ENCODE measurements at places on chromosomes 2 and 18.
A peak's percentile ranks its signal among the peaks of the same experiment; 100 is the strongest.

DNA sequence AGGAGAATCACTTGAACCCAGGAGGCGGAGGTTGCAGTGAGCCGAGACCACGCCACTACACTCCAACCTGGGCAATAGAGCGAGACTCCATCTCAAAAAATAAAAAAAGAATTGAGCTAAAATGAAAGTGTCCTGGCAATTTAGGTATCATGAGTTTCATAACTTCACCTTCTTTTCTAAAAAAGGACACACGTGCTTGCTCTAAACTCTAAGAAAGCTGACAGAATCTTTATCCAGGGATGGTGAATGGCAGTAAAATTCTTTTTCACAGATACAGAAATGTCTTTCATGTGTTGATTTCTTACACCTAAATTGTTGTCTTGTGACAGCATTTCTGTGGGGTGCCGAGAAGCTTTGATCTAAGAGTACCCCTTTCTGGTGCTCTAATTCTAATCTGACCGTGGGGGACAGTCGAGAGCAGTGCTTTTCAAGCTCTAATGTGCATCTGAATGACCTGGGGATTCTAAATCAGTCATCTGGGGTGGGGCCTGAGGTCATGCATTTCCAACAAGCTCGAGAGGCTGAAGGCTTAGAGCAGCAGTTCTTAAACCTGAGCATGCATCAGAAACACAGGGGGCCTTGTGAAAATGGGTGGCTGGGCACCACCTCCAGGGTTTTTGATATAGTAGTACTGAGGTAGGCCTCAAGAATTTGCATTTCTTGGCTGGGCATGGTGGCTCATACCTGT, 42.1 kb upstream of the REL start:
- DNase-seq, result no peak

- DNase-seq, result no peak
These were observed 127.2 kb upstream of the THSD7B start for GRCh38 chr2:136638193-136638592.

DNA sequence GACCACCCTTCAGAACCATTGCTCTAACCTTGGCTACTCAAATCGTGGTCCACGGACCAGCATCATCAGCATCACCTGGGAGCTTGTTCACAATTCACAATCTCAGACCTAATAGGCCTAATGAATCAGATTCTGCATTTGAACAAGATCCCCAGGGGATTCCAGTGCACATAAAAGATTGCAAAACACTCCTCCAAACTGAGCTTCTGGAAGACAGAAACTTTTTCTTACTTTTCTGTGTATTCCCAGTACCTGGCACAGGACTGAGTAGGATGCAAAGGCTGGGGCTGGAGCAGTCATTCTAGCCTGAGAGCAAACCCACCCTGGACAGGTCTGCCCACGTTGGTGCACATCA, 115.1 kb upstream of the COPS8 start:
- DNase-seq, result no peak

- DNase-seq, result peak; percentile 71
These were observed 206.5 kb downstream of the SETBP1 start for GRCh38 chr18:44887227-44887631.

DNA sequence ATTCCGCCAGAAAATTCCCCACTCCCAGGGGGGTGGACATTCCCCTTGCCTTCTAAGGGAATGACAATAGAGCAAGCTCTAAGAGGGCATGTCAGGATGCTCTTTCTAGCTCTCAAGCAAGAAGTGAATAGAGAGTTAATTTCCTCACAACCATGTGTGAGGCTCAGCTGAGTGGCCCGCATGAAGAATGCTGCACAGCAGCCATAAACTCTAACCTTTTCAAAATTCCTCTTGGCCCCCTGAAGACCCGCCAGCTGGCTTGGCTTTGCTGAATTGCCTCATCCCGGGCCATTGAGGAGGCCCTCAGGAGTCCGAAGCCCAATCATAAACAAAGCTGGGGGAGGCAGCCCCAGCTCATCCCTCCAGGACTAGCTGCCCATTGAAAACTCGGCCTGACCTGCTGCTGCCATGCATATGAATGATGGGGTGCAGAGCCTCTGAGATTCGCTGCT, 38.2 kb downstream of the NRP2 start:
- no peak for DNase-seq

DNA sequence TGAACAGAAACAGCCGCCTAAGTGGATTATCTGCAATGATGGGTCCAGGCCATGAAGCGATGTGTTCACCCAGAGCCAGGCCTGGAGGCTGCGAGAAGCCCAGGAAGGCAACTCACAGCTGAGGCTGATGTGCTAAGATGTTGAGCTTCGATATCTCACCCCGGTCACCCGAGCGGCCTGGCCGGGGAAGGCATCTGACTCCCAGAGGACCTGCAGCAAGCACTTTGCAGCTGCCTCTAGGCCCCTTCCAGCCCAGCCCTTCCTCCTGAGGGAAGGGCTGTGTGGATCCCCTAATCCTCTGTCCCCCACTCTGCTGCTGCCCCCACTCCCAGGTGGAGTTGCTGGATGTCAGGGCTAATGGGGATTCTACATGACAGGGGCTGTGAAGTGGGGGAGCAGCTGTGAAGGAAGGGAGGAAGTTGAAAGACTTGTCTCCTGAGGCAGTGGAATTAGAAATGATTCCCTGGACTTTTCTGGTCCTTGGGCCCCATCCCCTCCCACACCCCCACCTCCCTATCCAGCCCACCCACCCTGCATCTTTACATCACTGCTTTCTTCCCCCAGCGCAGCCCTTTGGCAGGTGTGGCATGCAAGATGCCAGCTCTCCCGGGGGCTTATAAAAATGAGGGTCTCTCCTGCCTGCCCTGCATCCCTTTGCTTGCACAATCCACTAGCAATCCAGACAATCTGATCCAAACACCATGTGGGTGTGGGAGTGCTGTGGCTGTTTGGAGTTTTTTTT, 4.3 kb downstream of the ATP6V1B1 start:
- DNase-seq, result no peak

- DNase-seq, result no peak
These were observed 485.2 kb downstream of the EIPR1 start for GRCh38 chr2:2892378-2892777.

DNA sequence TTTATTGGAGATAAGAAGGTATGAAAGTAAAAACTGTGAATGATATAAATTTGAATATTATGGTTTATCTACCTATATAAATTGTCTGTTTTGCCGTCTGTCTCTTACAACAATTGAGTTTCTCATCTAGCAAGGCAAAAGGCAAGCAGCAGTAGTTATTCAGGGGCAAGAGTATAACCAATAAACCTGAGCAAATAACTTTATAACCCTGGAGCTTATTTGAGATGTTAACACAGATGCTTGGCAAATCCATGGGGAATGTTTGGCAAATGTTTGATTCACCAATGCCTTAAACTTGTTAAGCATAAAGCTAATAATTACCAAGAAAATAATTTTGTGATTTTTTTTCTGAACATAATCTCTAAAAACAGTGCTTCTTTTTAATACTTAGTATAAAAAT, 9.9 kb upstream of the EPHA4 start:
- no peak for DNase-seq

DNA sequence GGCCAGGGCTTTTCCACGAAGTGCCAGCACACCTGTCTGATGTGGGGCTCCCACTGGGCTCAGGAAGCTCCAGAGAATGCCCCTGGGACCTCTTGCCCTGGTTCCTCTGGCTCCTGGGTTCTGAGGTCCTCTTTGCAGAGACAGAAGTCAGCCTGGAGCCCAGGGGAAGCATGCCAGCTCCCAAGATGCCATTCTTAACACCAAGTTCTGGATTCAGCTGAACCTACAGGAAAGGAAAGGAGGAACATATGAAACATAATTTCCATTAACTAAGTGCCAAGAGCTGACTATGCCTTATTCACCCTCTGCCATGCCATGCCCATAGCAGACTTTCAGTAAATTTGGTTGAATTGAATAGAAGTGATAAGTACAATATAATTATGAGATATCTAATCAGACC, 21.9 kb downstream of the FAM124B start:
- DNase-seq, result no peak

DNA sequence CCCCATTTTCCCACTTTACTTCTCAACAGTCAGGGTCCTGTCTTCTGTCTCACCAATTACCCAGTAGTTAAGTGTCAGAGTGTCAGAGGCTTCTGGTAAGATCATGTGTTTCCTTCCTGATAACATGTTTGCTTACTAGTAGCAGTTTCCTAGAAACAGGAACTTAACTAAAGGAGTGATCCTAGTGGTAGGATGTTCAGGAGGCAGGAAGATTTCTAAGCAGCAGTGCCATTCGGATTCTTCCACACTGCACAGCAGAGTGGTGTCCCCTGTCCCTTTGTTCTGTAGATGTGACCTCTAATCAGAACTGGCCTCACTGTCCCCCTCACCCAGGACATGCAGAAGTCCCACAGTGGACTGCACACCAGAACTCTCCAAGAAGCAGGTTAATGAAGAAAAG, 221.8 kb upstream of the OSR1 start:
- DNase-seq, result no peak

- DNase-seq, result peak; percentile 93
These were observed 5.1 kb upstream of the RAB27B start for GRCh38 chr18:54822872-54823845.

- DNase-seq, result peak; percentile 26
These were observed 84.3 kb downstream of the ACOXL start for GRCh38 chr2:110816404-110817365.

DNA sequence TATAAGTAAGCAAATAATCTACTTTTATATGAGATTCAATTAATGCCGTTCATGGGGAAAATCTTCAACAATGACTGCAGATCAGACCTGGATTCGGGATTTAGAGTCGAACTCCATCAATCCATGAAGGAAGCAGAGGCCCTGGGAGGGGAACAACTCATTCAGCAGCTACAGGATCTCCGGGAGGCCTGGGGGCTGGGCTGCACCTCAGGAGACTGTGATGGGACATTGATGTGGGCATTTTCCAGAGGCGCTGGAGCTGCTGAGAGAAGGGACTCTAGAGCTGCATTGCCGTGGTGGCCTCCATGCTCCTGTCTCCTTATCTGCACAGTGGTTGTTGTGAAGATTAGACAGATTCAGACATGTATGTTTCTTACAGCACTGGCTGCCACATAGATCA, 76.9 kb downstream of the MYT1L start:
- DNase-seq, result no peak

DNA sequence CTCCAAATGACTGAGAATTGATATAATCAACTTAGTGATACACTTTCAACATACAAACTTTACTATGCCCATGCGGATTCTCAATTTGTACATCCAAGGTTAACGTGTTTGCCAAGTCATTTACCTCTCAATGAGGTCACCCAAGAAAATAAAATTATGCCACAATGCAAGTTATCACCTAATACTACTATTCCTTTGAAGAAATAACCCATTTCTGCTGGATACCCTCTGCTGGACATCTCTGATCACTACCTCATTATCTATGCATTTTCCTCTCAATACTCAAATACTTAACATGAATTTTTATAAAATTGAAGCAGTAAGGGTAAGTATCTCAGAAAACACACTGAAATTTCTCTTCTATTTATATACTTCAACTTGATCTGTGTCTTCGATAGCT, 12.7 kb downstream of the HNRNPLL start:
- no peak for DNase-seq

- peak; percentile 22 for DNase-seq
These were observed 113.3 kb upstream of the SERTAD2 start for GRCh38 chr2:64766841-64767669.

- no peak for DNase-seq
These were observed 10.3 kb upstream of the KYNU start for GRCh38 chr2:142867136-142867535.

DNA sequence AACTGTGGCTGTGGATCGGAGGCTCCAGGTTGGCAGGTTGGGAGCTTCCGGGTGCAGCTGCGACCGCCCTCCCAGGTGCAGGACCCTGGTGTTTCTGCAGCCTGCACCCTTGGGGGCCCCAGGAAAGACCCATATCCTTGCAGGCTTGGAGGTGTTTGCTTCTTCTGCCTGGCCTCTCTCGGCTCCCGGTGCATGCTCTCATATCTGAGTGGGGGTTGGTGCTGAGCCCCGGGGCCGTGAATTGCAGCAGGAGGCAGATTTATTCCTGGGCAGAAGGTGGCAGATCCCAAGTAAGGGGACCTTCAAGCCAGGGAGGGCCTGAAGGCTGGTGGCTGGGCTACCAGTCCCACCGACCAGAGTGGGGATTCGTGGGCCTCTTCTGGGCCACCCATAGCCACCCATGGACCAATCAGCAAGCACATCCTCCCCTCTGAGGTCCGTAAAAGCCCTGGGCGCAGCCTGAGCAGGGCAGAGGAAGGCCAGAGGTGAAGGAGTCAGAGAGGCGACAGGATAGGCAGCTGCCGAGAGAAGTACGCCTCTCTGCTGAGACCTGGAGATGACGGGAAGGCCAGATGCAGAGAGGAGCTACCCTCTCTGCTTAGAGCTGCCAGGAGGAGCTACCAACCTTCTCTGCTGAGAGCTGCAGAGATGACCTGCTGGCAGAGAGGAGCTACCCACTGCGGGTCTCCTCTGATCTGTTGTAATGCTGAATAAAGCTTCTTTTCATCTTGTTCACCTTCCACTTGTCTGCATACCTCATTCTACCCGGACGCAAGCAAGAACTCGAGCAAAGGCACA, 1279.0 kb upstream of the LRRTM1 start:
- DNase-seq, result no peak

- no peak for DNase-seq
These were observed 568.9 kb upstream of the ACVR2A start for GRCh38 chr2:147275943-147276342.

DNA sequence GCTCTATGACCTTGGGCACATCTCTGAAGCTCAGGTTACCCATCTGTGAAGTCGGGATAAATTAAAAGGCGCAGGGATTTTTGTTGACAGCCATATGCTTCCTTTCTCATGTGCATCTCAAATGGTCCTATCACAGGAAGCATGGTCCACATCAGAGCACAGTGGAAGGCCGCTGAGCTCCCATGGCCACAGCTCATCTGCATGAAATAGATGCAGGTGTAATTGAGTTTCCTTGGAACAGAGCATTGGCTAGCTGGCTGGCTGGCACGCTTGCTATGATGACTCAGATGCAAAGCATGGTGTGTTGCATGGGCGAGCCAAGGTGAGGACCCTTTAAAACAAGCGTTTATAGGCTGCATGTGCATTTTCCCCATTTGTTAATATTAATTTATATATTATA, 79.3 kb downstream of the TXNL1 start:
- DNase-seq, result peak; percentile 3

DNA sequence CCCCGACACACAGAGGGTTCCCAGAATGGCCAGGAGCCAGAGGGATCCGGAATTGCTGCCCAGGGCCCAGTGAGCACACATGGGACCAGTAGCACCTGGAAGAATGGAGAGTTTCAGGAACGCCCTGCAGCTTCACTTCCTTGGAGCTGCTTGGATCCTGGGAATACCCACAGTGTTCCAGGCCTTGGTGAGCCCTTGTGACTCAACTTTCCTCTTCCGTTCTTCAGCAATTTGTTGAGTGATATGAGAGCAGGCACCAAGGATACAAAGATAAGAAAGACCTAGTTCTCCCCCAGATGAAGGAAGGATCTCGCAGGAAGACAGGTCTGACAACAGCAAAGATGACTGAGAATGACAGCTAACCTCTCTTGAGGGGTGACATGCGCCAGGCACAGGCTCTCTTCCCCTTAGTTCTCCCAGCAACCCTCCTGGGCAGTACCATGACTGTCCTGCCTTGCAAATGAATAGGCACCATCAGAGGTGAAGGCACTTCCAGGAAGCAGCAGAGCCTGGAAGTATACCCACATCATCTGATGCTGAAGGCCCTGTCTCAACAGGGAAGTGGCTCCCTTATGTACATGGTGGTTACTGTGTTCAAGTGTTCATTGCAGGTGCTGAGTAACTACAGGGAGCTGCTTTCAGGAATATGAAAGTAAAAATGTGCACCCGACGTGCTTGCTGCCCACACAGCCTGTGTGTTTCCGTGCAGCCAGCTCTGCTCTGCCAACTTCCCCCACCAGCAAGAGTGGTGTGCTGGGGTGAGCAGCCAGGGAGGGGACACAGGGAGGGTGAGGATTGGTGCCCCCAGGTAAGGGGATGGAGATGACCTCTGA, 116.2 kb downstream of the STPG4 start:
- no peak for DNase-seq

Data from HT1080 (cell line).